Bone marrow (tissue), 2 donors: ENCODE measurements at places on chromosomes 5 and 9.

DNA sequence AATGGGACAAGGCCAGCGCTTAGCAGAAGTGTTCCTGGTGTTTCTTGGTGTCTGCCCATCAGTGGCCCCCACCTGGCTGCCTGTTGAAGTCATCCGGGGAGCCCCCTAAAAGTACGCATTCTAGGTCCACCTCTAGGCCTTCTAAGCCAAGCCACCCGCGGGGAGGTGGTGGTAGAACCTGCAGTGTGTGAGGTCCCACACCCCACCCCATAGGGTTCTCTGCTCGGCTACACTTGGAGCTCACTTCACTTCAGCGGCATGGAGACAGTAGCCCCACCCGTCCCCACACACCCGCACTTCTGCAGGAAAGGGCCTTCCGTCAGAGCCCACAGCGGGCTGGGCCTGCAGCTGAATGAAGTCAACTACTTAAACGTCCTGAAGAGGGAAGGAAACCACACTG, 29.6 kb upstream of the FCN2 start:
- DNase-seq, result no peak

- no peak for DNase-seq
Observed at GRCh38 chr5:170430256-170430655, 41.1 kb upstream of the KCNMB1 start.

- DNase-seq, result no peak
Observed at GRCh38 chr9:16828340-16829281, 41.9 kb downstream of the BNC2 start.

DNA sequence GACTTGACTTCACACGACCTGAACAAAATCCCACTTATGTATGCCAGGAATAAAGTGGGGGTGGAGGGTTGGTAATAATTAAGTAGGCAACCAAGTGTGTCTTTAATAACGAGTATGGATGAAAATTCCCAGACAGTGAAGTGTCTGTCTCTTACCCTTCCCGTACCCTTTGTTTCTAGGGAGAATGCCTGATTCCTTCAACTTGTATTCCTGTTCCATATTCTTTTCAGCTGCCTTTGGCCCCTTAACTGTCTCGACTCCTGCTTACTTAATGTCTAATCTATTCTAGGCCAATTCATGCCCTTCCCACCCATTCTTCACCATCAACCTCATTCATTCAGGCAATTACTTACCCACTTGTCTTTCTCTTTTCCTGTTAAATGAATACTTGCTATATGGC, 380.5 kb downstream of the RAB3C start:
- no peak for DNase-seq

DNA sequence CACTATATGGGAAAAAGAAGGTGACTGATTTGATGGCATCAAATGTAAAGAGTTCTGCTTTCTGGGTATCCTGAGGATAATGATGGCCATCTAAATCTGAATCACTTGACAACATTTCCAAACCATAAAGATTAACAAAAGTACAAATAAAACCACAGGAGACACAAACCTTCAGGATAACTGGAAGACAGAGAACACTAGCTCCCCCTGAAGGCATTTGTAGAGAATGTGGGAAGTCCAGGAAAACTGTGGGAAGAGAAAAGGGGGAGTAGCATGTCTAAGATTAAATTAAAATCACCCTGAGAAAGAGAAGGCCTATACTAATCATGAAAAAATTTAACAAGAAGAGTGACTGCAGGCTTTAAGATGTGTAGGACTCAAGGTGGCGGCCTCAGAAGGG, 116.2 kb downstream of the PRELID2 start:
- no peak for DNase-seq

- DNase-seq, result no peak
Observed at GRCh38 chr9:114081441-114082016, 3.4 kb upstream of the AMBP start.
